M059J (cell line): ENCODE measurements at places on chromosomes 6 and 20.

DNA sequence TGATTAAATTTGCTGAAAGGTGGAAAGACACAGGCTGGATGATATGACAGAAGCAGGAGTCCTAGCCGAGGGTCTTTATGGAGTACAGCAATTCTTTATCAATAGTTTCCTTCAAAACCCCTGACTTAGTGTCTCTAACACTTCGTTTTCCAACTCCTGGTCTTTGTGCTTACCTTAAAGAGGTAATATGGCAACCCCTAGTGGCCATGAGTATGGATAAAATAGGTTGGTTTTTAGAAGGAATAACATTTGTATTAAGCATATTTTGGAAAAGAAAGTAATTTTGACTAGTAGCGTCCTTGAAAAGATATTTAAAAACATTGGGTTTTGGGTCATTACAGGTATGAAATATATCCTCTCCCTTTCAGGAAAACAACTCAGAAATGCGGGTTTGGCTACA lies 51.9 kb downstream of the VGLL2 start:
- DNase-seq: peak; percentile 33

GRCh38 chr6:92339936-92340640 lies 1079.3 kb downstream of the EPHA7 start:
- DNase-seq: no peak

DNA sequence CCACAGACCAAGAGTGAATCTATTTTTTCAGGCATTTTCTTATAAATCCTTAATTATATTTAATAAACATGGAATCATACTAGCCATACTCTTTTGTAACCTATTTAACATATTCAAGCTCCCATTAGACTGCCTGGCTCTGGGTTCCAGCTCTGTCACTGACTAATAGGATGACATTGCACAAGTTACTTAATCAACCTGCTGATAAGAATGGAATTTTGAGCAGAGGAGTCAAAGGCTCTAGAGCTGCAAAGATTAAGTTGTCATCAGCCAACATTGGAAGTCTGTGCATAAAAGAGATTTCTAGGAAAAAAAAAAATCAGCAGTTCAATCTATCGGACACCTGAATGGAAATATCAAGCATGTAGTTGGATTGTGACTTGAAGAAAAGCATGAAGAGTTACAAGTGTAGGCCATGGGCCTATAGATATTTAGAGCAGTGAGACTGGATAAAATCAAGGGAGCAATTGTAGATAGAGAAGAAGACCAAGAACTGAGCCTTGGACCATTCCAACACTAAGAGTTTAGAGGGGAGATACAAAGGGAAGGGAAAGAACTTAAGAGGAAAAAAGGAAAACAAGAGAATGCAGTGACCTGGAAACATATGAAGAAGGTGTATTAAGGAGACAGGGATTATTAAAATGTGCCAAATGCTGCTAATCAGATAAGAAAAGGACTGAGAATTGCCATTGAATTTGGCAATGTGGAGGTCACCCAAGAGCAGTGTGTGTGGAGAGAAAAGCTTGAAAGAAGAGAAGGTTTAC lies 11.0 kb upstream of the HINT3 start:
- peak; percentile 76 for DNase-seq

DNA sequence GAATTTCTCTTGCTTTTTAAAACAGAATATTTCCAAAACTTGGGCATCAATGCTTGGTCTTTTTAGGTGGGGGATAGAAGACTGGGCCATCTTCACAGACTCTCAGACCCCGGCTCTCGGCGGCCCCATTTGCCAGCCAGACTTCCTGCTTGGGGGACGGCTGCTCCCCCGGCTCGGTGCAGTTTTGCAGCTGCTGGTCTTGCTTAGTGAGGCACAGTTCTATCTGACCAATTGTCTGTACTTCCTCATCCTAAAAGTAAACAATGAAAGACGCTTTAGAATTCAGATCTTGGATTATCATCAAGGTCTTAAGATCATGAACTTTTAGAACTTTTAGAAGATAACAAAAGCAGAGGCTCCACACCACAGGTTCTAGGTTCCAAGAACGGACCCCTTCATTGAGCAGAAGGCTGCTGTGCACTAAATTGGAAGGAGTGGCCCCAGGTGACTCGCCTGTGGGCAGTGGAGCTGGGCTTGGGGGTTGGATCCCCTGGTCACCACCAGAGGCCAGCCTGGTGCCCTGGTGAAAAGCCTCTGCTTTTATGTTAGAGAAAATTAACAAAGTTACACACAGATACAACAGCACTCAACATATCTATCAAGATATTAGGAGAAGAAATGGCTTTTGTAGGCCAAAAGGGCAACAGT lies 26.7 kb downstream of the RNASET2 start:
- no peak for DNase-seq

GRCh38 chr6:85390775-85391174 lies 59.1 kb upstream of the NT5E start:
- DNase-seq: peak; percentile 65

DNA sequence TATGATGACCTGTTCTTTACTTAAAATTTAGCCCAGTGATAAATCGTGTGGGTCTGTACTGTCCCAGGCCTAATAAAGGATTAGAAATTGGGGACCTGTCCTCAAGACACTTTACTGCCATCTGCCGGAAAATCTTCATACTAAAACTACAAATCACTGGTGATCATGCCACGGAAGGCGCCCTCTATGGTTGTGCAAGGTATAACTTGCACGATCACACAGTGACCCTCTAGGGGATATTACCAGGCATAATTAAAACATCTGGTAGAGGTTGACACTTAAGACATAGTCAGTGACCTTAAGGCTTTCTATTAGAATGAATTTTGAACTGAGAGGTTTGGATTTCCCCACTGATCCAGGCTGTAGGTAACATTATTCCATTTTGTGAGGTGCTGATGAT lies 172.6 kb downstream of the BMP2 start:
- DNase-seq: peak; percentile 54

GRCh38 chr6:137678451-137678850 lies 184.3 kb upstream of the OLIG3 start:
- DNase-seq: no peak

- DNase-seq: no peak
These were observed 5.2 kb downstream of the OCSTAMP start for GRCh38 chr20:46545077-46545826.

DNA sequence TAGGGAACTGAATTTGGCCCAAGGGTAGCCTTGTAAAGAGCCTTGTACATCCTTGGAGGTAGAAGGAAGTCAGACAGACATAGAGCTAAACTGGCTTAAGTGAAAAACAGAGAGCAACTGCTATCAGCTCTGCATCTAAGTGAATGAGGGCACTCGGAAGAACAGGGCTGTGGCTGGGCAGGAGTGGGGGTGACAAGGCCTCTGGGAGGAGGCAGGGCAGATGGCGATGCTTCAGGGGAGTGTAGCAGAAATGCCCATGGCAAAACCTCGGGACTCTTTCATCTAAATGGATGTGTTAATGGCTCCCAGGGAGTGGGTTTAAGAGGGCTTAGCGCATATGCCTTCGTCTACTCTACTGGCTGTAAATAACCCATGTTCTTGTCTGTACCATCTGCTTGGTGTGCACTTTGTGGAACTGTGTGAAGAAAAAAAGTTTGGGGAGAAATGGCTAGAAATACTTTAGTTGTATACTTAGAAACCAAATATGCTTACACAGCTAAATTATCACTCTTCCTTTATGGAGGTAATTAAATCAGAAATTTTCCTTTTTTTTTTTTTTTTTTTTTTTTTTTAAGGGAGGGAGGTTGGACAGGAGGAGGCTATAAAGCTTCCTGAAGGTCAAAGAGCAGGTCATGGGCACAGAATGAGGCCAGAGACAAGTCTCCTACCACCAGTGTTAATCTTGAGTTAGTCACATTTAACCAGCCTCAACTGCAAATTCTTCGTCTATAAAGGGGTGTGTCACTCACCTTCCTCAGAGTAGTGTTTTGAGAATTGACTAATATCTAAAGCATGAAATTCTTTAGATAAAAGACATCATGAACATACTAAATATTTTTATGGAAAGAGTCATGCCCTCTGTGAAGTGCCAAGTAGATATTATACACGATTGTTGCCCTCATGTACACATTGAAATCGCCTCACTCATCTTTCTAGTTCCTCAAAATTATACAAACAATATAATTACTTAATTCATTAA lies 60.9 kb downstream of the FYN start:
- DNase-seq: peak; percentile 66

- DNase-seq: peak; percentile 56
These were observed 54.3 kb downstream of the MYLIP start for GRCh38 chr6:16183187-16183664.

DNA sequence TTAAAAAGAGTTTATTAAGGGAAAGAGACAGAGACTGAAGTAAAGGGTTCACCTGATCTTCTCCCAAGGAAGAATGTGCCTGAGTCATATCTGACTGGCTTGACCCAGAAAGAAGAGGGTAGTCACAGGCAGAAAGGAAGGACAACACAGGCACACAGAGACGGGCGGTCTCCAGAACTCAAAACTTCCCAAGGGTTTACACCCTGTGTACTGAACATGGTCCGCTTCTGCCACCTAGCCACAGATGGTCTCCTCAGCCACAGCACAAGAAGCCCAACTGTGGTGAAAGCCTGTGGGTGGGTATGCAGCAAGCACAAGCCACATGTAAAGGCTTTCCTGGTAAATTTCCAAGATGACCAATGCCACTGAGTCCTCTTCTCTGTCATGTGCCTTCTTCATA lies 17.2 kb downstream of the UNC5CL start:
- DNase-seq: peak; percentile 96

DNA sequence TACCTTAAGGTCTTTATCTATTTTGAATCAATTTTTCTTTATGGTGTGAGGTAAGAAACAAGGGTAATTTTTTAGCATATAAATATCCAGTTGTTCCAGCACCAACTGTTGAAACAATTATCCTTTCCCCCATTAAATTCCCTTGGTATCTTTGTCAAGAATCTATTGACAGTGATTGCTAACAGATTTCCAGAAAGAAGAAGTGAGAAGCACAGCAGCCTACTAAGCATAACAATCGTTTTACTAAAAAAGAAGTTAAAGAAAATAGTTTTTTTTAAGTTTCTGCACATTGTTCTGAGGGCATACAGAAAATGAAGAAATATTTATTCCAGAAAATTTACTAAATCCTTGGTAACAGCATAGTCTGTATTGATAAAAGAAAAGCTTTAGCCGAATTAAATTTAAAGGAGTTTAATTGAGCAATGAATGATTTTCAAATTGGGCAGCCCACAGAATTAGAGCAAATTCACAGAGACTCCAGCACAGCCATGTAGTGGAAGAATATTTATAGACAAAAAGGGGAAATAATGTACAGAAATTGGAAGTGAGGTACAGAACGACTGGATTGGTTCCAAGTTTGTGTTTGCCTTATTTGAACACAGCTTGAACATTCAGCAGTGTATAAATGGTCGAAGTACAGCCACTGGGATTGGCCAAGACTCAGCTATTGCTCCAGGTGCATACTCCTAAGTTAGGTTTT lies 97.9 kb upstream of the UST start:
- no peak for DNase-seq

DNA sequence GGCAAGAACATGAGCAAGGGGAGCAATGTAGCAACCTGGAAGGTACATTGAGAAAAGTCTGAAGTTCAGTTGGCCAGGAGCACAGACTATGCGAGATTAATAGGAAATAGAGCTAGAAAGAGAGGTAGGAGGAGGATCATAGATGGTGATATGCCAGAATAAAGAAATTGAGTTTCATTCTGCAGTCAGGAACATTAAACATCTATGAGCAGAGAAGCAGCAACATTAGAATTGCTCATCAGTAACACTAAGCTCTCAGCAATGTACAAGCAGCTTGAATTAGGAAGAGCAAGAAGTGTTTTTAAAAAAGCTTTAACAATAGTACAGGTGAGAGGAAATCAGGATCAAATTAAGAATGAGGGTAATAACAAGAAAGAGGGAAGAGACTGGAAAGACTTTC lies 467.9 kb downstream of the PHF3 start:
- DNase-seq: no peak

GRCh38 chr6:13421425-13422059 lies 65.9 kb downstream of the GFOD1 start:
- DNase-seq: no peak

DNA sequence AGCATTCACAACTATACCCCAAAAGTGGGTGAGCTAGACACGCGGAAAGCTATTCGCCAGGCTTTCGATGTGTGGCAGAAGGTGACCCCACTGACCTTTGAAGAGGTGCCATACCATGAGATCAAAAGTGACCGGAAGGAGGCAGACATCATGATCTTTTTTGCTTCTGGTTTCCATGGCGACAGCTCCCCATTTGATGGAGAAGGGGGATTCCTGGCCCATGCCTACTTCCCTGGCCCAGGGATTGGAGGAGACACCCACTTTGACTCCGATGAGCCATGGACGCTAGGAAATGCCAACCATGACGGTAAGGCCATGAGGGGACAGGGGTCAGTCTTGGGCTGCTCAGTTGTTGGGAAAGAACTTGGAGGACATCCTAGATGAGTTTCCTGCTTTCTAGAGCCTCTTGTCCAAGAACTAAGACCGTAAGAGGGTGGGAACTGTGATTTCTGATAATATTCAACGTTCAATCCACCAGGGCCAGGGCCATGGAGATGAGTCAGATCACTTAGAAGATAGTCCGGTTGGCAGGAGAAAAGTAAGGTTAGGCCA lies 23.4 kb downstream of the MMP24OS start:
- no peak for DNase-seq

GRCh38 chr20:40238511-40238910 lies 450.5 kb downstream of the MAFB start:
- no peak for DNase-seq

GRCh38 chr6:169776379-169776778 lies 25.0 kb downstream of the ERMARD start:
- no peak for DNase-seq

GRCh38 chr6:23688650-23689049 lies 437.4 kb upstream of the NRSN1 start:
- no peak for DNase-seq

DNA sequence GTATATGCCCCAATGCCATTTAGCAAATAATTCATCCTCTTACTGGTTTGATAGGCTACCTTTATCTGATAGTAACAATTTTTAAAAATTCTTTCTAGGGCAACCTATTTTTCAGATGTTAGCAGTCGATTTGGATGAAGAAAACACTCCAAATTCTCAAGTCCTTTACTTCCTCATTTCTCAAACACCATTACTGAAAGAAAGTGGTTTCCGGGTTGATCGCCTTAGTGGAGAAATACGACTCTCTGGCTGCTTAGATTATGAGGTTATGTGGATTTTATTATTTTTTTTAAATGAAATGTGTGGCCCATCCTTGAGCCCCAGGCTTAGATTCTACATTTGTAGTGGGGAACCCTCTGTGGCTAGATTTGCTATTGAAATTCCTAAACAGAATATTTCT lies 26.3 kb downstream of the CDH26 start:
- DNase-seq: no peak
